ENCODE measurements at places on chromosomes 11 and 22.
A peak's percentile ranks its signal among the peaks of the same experiment; 100 is the strongest.

GRCh38 chr11:105598371-105598770 lies 11.5 kb upstream of the GRIA4 start:
- no peak for DNase-seq

DNA sequence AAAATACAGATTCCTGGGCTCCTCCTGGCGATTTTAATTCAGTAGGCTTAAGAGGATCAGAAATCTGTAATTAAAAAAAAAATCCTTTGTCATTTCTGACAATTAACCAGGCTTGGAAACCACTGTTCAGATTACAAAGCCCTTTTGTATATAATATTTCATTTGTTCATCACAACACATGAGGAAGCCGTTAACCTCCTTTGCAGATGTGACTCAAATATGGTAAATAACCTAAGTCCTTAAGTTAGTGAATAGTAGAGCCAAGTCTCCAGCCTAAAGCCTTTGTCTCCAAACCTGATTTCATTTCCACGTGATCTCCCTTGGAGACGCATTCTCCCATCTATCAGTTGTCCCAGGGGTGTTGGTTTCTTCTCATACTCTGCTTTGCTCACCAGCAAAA lies 67.6 kb downstream of the UBASH3B start:
- DNase-seq, result no peak

GRCh38 chr11:6625156-6625831 lies 6.1 kb upstream of the TPP1 start:
- DNase-seq, result no peak

- no peak for DNase-seq
These were observed 28.2 kb downstream of the LRRC32 start for GRCh38 chr11:76642341-76642740.

DNA sequence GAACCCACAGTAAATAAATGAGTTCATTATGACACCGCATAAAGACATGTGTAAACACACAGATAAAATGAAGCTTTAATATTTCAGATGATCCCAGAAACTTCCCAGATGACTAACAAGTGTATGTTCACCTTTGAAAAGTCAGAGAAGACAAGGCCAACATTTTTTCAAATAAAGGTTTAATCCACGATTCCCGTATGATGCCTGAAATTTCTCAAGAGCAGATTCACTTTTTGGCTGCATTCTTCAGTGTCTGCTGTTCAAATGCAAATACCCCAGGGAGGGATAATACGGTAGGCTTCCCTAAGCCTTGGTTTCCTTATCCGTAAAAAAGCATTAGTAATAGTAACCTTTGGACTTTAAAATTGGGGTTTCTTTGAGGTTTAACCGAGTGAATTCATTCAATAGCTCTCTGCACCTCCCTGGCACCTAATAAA lies 62.5 kb downstream of the SYTL2 start:
- DNase-seq, result no peak

- no peak for DNase-seq
These were observed 84.0 kb upstream of the SHANK2 start for GRCh38 chr11:71336176-71336995.

- DNase-seq, result no peak
These were observed 115.4 kb downstream of the C11orf58 start for GRCh38 chr11:16853859-16854258.

- no peak for DNase-seq
These were observed 6.4 kb upstream of the SLC17A6 start for GRCh38 chr11:22331771-22332170.

DNA sequence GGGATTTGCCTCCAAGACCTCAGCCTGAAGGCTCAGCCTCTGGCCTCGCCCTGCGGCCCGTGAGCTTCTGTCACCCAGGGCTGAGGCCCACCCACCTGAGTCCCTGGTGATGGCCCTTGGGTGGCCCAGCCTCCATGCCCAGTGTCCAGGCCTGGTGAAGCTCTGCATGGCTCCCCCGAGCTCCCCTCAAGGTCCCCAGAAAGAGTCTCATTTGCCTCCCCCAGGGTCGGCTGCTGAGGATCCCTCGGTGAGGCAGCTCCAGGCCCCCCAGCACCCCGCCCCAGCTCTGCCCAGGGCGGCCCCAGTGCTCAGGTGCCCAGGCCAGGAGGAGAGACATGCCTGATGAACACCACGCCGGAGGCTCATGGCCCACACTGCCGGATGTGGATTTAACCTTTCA lies 2.1 kb upstream of the TH start:
- DNase-seq, result no peak

DNA sequence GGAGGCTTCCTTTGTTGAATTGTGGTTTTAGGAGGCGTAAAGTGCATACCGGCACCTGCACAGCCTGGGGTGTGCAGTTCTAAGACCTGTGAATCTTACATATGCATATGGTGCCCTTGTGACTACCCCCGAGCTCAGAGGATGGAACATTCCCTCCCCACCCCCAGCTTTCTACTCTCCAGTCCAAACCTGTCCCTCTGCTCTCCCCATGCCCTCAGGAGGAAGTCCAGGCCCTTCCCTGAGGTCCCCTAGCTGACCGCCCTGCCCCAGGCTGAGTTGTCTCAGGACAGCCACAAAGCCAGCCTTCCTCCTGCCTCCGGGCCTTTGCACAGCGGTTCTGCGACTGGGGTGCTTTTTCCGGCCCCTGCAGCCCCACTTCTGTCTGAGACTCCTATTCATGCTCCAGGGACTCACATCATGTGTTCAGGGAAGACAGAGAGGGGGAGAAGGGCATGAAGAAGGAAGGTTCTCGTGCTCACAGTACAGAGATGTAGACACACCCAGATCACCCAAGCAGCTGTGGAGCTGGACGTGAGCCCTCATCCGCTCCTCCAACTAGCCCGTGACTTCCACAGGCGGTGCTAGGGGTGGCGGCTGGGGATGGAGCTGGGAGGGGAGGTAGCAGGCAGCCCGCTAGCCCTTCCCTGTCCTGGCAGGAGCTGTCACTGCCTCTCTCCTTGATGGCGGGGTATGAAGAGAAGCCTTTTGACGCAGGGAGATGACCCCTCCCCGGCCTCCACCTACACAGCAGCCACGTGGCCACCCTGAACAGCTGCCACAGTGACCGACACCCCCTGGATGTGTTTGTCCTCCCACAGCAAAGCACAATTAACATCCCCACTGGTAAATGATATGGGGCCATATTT lies 50.8 kb downstream of the FLRT1 start:
- DNase-seq, result peak; percentile 61

GRCh38 chr11:133917921-133918607 lies 38.7 kb downstream of the IGSF9B start:
- no peak for DNase-seq

DNA sequence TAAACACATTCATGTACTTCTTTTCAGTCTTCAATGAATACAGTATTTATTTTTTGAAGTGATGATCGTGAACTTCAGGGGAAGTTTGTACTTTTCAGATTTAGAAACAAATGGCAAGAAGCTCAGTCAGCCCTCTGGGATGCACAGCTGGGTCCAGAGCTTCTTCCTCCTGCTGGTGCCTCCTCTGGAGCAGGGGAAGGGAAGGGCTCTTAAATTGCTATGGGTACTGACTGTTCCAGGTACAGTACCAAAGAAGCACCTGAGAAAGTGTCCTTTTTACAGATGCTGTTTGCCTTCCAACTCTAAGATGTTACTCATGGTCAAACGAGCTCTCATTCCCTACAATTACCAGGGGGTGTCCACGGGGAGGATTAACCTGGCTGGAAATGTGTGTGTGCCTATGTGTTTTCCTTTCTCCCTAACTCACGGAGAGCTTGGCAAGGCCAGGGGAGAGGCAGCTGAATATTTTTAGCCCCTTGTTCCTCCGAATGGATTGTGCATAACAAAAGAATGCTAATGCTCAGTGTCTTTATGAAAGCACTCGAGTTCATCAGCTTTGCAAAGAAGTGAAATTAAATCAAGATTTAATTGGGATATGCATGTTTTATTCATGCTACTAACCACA lies 313.7 kb upstream of the CADM1 start:
- DNase-seq, result no peak

GRCh38 chr11:2771758-2772466 lies 72.1 kb upstream of the KCNQ1OT1 start:
- DNase-seq, result no peak

GRCh38 chr11:11157185-11157584 lies 195.9 kb downstream of the CSNK2A3 start:
- DNase-seq, result peak; percentile 45

DNA sequence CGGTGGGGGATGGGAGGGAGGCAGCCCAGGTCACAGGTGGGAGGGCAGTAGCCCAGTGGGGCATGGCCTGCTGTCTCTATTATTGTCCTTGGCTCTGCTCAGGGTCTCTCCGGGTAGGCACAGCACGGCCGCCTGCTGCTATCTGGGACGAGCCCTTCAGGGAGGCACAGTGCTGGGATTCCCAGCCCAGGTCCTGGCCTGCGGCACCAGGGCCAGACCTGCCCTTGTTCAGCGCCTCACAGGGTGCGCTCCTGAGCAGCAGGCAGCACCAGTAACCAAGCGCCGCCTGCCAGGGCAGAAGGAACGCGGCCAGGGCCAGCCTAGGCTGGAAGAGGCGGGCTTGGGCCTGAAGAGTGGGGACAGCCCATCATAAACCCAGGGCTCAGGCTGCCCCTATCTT lies 151.0 kb downstream of the MPPED1 start:
- no peak for DNase-seq

- DNase-seq, result no peak
These were observed 44.7 kb upstream of the TMEM45B start for GRCh38 chr11:129770993-129771392.

DNA sequence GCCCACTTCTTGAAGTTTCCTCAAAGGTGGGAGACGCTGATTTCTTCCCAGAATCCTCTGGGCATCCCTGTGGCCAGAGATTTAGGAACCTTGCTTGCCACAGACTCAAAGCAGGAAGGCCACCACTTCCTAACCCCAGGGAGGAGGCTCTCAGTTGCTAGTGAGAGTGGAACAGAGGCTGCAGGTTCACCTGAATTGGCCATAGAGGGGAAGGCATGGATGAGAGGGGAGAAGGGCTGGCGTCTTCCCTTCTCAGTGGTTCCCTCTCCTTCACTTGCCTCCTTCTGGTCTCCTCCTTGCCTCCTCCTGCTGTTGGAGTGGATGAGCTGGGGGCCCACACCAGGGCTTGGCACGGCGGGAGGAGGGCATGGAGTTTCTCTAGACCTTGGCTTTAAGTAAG lies 185.7 kb downstream of the ADAMTS15 start:
- DNase-seq, result no peak

- DNase-seq, result no peak
These were observed at the start of gene BEST1 for GRCh38 chr11:61950035-61950547. BEST1 (plus strand) TSS chr11:61950351; CDS start chr11:61951807, 1,456 bp downstream.

- no peak for DNase-seq
These were observed 10.2 kb upstream of the SCN4B start for GRCh38 chr11:118162846-118163245.

DNA sequence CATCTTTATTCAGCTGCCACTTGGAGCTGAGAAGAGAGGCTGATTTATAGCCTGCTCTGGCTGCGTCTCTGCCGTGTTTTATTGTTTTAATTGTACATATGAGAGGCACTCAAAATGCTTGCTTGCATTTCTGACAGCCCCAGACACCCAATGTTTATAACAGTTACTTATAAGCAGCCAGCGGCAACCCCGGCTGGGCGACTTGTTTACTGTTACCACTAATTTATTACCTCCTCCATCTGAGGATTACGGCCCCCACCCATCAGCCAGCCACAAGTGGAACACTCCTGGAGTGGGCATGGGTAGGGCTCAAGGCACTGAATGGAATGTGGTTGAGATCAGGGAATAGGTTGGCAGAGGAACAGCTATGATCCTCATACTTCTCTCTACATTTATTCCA lies 61.2 kb downstream of the CLPB start:
- no peak for DNase-seq

- DNase-seq, result no peak
These were observed 268.1 kb upstream of the ISX start for GRCh38 chr22:34797826-34798225.

- no peak for DNase-seq
These were observed 559.7 kb downstream of the JRKL start for GRCh38 chr11:96949464-96949863.

GRCh38 chr11:110376711-110377324 lies 52.9 kb upstream of the FDX1 start:
- peak; percentile 74 for DNase-seq

DNA sequence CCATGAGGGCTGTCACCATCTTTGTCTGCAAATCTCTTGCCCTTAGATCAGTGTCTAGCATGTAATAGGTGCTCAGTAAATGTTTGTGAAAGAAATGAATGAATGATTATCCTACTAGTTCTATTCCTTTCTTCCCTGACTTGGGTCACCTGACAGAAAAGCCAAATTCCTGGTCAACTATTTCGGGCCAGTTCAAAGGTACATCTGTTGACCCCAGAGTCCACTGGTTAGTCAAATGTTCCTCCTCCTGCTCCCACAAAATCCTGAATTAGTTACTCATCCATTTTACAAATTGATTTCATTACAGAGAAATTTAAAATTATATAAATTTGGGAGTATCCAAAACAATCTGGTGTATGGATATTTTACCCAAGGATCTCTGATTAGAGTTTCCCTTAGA lies 124.7 kb upstream of the NAV2 start:
- DNase-seq, result no peak

DNA sequence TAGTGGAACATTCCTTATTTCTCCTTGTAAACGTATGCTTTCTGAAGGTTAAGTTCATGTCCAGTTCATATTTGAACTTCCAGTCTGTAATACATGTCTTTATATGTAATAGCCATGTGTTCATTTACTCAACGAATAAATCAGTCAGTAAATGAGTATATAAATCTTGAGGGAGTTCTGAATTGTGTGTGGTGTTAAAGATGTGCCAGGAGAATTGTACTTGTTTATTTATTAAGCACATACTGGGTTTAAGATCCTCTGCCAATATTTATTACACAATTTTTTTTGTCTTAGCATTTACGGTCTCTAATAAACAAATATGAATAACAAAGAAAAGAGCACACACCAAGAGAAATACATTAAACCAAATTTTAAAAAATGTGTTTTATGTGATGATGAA lies 26.5 kb upstream of the CLMP start:
- no peak for DNase-seq

DNA sequence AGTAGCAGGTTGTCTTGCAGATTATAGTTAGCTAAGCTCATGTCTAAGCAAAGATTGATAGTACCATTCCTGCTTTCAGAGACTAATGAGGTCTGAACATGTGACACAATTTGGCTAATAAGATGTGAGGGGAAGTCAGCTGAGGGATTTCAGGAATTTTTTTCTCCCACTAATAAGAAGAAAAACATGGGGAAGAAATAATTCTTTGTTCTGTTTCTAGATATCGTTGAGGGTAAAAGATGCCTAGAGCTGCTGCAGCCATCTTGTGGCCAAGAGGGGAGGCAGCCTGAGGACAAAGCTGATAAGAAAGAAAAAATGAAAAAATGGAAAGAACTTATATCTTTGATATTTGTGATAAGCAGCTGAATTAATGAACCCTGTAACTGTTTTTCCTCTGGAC lies 1334.4 kb downstream of the LRRC4C start:
- DNase-seq, result no peak
